Activated CD8-positive, alpha-beta memory T cell treated with anti-CD3 and anti-CD28 coated beads for 36 hours (primary cell): ENCODE measurements at places on chromosomes 4 and X. TPM values are rescaled to one million over a fixed set of nuclear protein-coding genes. Genes with fewer than 3 reads are reported as not detected.

The DCLK2 gene
- not detected for total RNA-seq

The PSAPL1 gene
- not detected for total RNA-seq

The SPATA4 gene
- not detected for total RNA-seq

The ABCG2 gene
- 0.76 TPM for total RNA-seq

The HMGN5 gene
- total RNA-seq: 2.5 TPM

The CXorf65 gene
- 5.6 TPM for total RNA-seq

The EGF gene
- not detected for total RNA-seq

The SMIM10 gene
- 1.2 TPM for total RNA-seq

The TMSB15C gene
- total RNA-seq: 2.7 TPM

The DCUN1D4 gene
- total RNA-seq: 33.9 TPM

The FGF5 gene
- total RNA-seq: not detected

The STARD8 gene
- total RNA-seq: 0.19 TPM

The ATP2B3 gene
- total RNA-seq: not detected

The ADH1C gene
- total RNA-seq: not detected

The IBSP gene
- not detected for total RNA-seq

The HTR2C gene
- not detected for total RNA-seq

The GAGE12H gene
- total RNA-seq: not detected

The FGA gene
- total RNA-seq: not detected
